ENCODE measurements at places on chromosomes 3 and 15.

DNA sequence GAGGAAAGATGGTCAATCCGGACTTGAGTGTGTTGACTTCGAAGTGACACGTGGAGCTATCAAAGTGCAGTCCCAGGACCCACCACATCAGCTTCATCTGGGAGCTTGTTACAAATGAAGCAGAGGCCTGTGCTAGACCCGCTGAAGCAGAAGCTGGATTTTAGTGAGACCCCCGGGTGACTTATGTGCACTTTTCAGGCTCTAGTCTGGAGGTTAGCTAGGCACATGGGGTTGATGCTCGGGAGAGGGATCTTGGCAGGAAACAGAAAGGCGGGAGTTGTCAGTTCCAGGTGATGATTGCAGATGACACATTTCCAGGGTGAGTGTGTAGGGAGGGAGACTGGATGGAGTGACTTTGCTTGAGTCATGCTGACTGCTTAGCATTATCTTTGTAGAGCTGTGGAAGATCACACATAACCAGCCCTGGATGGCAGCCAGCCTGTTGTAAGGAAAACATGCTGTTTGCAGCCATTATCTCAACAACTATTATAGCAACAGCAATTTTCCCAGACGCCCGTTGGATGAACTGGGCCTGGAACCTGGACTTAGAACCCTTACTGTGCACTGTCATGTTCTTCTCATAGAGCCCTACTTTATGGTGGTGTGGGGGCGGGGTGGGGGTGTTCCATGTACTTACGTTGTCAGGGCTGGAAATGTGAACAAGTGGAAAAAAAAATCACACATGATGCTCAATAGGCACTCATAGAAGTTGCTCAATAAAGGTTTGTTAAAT lies 122.4 kb downstream of the THSD4 start:
- DNase-seq, result peak; percentile 81

DNA sequence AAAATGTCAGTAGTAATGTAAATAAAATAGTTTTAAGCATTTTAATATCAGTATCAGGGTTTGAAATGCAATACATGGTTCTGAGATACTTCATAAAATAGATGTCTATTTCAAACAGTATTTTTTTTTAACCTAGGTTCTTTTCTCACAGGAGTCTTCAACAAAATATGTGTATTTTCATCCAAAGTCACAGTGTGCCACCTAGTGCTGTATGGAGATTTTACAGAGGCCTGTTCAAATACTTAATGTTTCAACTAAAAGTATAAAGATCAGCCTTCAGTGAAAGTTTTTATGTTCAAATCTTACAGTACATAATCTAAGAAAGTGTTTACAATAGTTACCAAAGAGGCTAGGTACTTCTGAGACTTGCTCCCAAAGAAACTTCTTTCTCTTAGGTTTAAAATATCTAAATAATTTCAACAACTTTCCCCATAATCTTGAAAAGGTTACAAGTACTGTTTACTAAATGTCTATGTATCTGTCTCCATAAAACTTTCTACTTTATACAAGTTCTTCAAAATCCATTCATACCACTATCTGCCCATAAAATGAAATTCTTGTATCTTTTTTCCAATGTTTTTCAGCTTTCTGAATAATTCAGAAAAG lies 38.3 kb downstream of the SCAPER start:
- DNase-seq, result peak; percentile 22

DNA sequence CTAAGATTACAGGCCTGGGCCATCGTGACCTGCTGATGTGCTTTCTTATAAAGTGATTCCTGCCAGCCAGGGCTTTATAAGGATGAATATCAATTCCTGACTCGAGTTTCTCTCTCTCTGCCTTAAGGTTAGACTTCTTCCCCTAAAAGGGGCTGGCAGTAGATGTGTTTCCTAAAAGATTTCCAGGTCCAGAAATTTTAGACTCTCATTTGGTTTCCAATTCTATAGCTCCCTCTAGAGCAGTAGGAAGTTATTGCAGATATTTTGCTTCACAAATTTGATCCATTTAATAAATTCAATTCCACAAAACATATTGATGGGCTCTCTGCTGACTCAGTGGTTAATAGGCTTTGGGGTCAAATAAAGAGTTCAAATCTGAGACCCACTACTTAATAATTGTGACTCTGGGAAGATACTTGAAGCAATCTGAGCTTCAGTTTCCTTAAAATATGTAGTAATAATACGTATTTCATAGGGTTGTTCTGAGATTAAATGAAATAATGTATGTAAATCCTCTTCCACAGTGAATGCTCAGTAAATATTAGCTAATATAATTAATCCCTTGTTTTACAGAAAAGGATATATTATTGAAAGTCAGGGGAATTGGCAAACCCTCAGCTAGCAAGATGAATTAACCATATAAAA lies 2.1 kb downstream of the TRIM69 start:
- DNase-seq, result no peak

GRCh38 chr3:14300721-14301399 lies 101.5 kb upstream of the SLC6A6 start:
- no peak for DNase-seq

- no peak for DNase-seq
Observed at GRCh38 chr3:63922491-63923199, 10.5 kb upstream of the SCAANT1 start.

- DNase-seq, result no peak
Observed at GRCh38 chr3:33153782-33154181, 40.0 kb downstream of the CRTAP start.

- DNase-seq, result no peak
Observed at GRCh38 chr15:22811640-22812039, 25.2 kb downstream of the NIPA1 start.

GRCh38 chr3:81997390-81997789 lies 235.9 kb upstream of the GBE1 start:
- DNase-seq, result no peak

- DNase-seq, result peak; percentile 82
Observed at GRCh38 chr15:38072348-38073177, 138.1 kb downstream of the TMCO5A start.

DNA sequence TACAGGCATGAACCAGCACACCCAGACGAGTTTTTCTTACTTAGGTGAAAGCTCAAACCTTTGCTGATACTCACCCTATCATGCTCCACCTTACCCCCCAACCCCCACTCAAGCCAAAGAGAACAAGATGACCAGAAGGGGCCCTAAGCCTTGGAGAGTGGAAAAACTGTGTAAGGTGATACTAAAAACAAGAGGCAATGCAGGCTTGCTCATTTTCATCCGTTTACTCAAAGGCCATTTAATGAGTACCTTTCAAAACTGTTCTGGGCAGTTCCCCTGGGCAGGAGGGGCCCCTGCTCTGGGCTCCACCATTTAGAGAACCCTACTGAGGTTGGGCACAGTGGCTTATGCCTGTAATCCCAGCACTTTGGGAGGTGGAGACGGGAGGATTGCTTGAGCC lies 6.7 kb downstream of the TYRO3 start:
- no peak for DNase-seq

GRCh38 chr3:137259701-137260100 lies 301.9 kb downstream of the IL20RB start:
- DNase-seq, result no peak

DNA sequence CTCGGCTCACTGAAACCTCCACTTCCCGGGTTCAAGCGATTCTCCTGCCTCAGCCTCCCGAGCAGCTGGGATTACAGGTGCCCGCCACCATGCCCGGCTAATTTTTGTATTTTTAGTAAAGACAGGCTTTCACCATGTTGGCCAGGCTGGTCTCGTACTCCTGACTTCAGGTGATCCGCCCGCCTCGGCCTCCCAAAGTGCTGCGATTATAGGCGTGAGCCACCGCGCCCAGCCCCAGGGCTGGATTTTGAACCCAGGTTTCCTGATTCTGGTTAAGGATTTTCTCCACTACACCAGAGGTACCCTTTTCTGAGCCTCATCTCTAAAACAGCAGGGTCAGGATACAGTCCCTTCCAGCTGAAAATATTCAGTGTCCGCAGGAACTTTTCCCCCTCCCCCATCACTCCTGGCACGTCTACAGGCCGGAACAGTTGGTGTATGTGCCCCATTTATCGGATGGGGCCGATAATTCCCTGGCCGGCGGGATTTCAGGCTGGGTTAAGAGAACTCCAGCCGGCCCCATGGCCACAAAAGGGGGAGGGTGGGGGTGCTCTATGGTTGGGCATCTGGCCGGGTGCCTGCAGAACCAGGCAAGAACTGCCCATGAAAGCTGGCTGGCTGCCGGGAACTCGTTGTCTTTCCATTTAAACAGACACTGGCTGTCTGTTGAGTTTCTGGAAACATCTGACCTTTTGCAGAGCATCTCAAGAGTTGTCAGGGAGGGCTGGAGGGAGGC lies 26.8 kb upstream of the SEMA4B start:
- DNase-seq, result no peak

DNA sequence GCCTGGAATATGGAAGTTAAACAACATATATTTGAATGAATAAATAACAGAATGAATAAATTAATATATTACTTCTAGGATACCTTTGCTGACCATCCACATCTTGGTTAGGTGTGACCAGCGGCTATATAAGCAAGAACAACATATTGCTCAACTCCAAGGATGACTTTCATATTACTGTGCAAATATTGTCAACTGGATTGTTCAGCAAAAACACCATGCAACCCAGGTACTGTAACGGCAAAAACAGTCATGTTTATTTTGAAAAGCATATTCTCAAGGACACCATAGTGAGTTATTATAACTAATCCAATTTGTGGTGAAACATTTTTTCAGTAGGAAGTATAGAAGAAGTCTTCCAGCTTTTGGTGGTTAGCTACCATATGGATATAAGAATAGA lies 907.9 kb downstream of the IGSF11 start:
- DNase-seq, result no peak

DNA sequence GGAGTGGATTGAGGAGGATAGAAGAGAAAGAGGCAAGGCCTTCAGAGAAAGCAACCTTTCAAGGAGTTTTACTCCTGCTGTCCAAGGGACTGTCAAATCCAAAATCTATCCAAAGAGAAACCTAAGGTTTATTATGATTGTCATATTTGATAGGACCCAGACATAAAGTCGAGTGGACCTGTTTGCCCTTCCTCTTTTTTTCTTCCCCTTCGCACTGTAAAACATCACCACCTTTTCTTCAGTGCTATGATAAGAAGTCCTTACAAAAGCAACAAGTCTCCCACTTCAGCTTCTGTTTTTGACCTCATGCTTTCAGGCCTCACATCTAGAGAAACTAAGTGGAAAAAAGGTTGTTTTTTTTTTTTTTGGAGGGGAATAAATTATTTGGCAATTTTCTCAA lies 73.0 kb downstream of the TRPC1 start:
- DNase-seq, result no peak

GRCh38 chr3:169813757-169814517 lies 1.2 kb upstream of the LRRC34 start:
- DNase-seq, result no peak

DNA sequence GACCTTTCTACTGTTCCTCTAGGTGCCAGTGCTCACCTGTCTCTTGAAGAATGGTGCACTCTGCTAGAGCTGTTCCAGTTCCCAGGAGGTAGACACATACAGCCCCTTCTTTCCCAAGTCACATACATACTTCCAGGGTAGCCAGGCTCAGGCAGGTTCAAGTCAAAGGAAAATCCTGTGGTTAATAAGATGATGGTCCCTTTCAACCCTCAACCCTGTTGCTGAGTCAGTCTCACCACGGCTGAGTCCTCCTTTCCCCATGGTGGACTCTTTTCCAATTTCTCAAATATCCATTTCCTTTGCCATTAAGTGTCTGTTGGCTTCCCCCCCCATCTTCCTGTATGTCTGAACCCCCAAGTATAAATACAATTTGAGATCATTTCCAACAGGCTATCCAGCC lies 56.1 kb upstream of the ACAN start:
- DNase-seq, result no peak

- DNase-seq, result peak; percentile 52
Observed at GRCh38 chr3:188854772-188855149, 317.0 kb upstream of the TPRG1 start.

GRCh38 chr3:48411041-48411588 lies 18.8 kb downstream of the PLXNB1 start:
- no peak for DNase-seq

DNA sequence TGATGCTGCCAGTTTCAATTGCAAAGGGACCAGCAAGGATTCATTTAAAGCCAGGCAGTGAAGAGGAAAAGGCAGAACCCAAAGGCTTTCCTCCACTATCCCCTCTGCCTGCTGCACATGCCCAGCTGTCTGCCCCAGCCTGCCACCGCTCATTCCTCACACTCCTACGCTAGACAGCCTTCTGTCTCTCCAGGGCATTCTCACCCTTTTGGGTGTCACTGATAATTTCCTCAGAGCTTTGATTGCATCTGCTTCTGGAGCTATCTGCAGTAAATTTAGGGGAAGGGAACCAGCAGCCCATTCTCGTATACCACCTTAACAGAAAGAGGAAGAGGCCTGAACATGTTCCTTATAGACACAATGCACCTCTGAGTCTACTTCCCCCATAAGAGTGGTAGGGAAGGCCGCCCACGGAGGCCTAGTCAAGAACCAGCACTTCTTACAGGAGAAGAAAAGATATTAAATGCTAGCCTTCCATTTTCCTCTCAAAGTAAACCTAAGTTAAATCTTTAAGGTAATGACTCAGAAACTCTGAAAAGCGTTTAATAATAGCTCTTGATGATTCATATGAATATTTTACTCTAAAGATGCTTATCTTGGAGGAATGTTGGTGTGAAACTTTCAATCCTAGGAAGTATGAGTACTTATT lies 20.9 kb downstream of the NUDT16 start:
- DNase-seq, result no peak

GRCh38 chr3:9168241-9168741 lies 81.2 kb downstream of the SRGAP3 start:
- DNase-seq, result no peak

DNA sequence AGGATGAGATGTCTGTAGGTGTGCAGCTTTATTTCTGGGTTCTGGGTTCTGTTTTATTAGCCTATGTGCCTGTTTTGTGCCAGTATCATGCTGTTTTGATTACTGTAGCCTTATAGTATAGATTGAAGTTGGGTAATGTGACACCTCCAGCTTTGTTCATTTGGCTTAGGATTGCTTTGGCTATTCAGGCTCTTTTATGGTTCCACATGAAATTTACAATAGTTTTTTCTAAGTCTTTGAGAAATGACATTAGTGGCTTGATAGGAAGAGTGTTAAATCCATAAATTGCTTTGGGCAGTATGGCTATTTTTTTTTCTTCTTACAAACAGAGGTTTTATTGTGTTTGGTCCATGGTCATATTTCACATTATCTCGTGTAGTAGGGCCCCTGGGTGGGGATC lies 285.8 kb upstream of the GADL1 start:
- DNase-seq, result no peak

- peak; percentile 37 for DNase-seq
Observed at GRCh38 chr3:57951066-57951882, 56.9 kb upstream of the FLNB start.

GRCh38 chr3:61768284-61769037 lies 207.1 kb downstream of the PTPRG start:
- DNase-seq, result no peak

- peak; percentile 87 for DNase-seq
Observed at GRCh38 chr15:89101302-89102193, 13.3 kb downstream of the ABHD2 start.

All from fibroblast of the conjunctiva (primary cell).